ENCODE measurements at places on chromosomes 5 and 9.
A peak's percentile ranks its signal among the peaks of the same experiment; 100 is the strongest.

DNA sequence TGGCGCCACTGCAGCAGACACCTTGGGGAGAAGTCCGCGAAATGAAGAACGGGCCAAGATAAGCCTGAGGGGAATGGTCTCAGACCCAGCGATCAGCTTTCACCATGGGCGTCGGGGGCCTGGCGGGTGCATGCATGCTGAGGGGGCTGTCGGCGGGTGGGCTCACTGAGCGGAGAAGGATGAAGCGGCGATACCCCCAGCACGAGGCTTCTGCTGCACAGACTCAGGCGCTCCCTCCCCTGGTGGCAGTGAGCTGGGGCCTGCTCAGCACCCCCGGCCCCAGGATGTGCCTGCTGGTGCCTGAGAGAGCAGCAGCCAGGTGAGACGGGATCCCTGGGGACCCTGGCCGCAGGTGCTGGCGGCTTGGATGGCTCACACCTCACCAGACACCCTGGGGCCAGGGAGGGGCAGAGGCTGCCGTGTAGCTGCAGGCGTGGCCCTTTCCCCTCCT, 31.2 kb downstream of the CEP72 start:
- no peak for DNase-seq

DNA sequence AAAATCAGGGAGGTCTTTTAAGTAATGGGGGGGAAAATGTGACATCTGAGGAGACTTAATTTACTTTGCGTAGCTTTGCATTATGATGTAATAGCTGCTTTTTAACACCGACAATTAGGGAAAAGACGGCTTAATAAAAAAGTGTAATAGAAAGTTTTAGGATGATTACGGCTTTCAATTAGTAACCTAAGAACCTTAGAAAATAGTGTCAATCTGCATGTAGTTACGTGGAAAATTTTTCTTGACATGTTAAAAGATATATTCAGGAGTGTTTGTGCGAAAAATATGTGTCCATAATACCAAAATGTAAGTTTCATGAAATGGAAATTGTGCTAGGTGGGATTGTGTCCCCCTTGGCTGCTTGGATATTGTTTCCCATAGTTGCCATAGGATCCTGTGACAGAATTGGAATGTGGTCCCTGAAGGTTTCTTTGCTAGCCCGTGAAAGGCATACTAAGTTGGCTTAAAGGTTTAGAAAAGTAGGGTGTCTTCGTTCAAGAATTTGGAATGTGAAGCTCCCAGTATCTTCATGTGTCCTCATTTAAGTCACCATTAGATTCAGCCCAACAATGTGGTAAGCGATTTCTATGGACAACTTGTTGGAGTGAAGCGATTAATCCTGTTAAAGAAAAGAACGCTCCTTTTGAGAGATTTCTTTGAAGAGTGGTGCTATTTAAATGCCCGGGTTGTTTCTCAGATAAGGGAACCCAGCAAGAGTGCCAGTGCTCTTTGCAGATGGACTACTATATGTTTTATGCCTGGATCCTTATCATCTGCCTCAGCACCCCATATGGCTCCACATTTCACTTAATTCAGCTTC, 2.0 kb downstream of the RGMB start:
- DNase-seq, result no peak

- DNase-seq, result no peak
Observed at GRCh38 chr9:88488166-88488565, 46.8 kb upstream of the NXNL2 start.

DNA sequence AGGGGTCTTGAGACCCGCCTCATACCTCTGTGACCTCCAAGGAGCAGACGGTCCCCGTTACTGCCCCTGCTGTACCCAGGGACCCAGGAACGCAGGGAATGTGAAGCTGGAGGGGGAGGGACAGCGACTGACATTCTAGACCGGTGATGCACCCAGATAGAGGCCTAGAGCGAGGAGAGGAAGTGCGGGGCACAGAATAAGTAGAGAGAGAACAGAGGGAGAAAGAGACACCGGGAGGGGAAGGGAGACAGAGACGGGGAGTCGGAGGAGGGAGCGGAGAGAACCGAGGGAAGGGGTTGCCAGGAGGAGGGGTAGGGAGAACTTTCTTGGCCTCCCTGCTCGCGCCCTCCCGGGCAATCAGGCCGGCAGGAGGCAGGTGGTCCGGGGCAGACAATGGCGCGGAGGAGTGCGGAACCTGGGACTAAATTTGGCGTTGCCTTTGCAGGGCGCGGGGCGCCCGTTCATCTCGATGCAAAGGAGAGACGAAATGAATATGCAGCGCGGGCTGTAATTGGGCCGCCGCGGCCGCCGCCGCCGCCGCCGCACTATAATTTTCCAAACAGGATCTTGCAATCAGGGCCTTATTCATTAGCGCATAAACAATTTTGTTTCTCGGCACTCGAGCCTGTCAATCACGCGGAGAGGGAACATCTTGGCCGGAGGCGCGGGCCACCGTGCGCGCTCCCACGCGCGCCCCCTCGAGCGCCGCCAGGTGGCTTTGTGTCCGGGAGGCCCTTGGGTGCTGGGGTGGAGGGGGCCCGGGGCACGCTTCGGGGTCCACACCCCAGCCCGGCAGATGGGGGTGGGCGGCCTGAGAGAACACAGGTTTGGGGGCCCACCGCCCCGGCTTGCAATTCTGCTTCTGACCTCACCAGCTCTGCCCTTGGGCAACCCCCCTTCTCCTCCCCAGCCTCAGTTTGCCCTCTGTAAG, 33.0 kb downstream of the NDUFA8 start:
- DNase-seq, result no peak

DNA sequence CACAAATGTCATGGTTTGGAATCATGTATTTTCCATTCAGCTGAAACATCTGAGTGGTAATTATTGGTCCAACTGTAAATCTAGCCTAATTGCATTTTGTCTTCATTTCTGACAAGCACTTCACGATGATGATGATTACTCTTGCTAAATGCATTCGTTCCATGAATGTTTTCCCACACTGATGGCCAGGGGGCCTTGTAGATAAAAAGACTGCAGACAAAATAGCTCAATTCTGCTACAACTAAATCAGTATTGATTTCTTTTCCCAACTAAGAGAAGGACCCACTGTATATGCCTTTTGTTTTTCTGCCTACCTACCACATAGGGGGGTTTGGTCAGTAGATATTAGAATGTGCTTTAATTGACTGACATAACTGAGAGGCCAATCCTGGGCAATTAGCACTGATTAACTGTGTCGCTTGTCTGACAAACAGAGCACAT, 1351.3 kb upstream of the NUDT12 start:
- no peak for DNase-seq

- DNase-seq, result peak; percentile 73
Observed at GRCh38 chr9:89667726-89668125, 62.9 kb downstream of the GADD45G start.

GRCh38 chr9:112224401-112225289, 49.5 kb upstream of the SUSD1 start:
- DNase-seq, result no peak

DNA sequence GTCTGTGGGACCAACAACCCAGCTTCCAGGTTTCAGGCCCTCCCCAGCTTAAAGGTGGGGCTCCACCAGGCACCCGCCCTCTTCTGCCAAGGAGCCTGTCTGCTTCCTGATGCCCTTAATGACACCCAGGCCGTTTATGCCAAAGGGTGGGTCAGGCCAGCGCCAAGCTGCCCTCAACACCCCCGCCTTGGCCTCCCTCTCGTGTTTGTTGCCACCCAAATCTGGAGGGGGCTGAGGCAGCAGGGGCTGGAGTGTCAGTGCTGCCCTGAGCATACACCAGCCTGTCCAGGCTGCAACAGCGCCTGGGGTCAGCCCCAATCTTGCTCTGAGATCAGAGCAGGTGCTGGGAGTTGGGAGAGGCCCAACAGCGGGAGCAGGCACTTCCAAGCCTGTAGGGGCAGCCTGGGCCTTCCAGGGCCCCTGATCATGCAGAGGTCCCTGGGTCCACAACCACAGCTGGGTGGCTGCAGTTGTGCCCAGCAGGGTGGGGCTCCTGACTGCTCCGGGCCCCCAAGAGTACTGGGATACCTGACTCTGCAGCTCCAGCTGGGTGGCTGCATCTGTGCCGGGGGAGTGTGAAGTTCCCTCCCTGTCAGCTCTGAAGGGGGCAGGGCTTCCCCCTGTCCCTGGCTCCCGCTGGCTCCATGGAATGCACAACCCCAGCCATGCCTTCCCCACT, 34.5 kb upstream of the TYRP1 start:
- no peak for DNase-seq

DNA sequence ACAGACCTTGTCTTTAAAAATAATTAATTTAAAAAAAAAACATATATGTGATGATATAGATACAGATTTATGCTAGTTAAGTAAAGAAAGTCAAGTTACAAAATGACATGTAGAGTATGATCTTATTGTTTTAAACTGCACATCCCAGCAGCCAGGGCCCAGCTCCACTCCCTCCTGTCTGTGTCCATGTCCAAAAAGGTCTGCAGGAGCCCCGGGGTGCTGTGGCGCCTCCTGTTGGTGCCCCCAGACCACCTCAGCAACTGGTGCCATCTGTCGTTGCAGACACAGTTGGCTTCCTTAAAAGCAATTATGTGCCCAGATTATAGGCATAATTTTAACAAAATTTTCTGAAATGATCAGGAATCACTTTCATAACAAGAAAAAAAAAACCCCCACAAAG, 33.3 kb downstream of the IPPK start:
- no peak for DNase-seq

- DNase-seq, result no peak
Observed at GRCh38 chr5:168851902-168852321, 272.7 kb upstream of the PANK3 start.

GRCh38 chr9:36153746-36154145, 15.4 kb upstream of the CCIN start:
- DNase-seq, result no peak

DNA sequence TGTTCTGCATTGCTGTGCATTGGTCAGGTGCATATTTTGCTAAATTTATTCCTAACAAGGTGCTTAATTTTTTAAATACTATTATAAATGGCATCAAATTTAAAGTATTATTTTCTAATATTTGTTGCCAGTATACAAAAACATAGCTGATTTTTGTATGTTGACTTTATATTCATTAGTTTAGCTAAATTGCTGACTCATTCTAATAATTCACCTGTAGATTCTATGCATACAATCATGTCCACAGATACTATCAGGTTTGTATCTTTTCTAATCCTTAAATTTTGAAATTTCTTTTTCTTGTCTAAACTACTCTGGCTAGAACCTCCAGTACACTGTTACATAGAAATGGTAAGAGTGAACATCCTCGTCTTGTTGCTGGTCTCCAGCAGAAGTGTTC, 657.6 kb downstream of the CCDC171 start:
- no peak for DNase-seq

DNA sequence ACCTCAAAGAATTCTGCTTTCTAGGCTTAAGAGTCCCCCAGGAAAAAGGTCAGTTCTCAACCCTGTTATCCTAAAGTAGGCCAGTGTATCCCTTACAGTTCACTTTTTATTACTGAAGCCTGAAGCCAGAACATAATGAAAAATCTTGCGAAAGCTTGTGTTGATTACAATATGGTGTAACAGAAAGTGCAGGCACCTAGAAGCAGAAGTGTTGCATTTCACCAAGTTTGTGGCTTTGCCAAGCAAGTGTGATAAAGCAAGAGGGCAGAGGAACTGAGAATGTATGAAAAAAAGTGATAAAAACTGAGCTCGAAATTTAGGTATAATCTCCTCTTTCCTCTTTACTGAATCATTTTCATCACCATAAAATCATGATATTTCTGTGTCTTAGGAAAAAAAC, 26.2 kb downstream of the AGTPBP1 start:
- DNase-seq, result no peak

GRCh38 chr5:134994560-134995156, 27.0 kb downstream of the CATSPER3 start:
- no peak for DNase-seq

- DNase-seq, result no peak
Observed at GRCh38 chr9:83140061-83140460, 77.1 kb upstream of the RASEF start.

DNA sequence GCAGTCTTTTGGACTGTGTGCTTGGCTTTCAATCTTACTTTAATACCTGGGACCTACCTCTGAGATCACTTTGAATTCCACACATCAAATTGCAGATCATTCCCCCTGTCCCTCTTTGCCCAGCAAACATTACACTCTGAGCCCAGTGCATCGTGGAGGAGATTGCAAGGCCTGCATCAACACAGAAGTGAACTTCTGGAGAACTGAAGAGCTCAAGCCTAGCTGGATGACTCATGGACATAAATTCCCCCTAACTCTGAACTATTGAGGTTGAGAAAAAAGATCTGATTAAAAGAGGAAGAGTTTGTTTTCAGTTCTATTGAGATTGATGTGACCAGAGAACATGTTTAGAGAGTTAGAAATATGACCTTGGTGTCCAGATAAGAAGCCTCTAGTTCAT, 316.0 kb upstream of the DMAC1 start:
- DNase-seq, result no peak

DNA sequence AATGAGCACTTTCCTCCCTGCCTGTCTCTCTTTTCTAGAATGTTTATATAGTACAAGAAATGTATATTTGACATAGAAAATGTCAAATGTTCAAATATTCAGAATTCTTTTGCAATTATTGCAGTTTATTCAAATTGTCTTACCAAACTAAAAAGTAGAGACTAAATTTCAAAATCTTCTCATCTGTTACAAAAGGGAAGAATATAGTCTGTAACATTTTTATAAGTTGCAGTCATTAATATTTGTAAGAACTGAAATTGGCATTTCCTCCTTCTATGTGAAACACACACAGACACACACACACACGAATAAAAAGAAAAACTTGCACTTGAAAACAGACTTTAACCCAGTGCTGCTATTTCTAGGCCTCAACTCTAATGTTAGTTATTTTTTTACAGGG, 56.4 kb downstream of the NR3C1 start:
- DNase-seq, result no peak

- no peak for DNase-seq
Observed at GRCh38 chr9:36486933-36487481, 85.7 kb upstream of the MELK start.

- DNase-seq, result no peak
Observed at GRCh38 chr5:97737608-97738007, 554.6 kb upstream of the RIOK2 start.

DNA sequence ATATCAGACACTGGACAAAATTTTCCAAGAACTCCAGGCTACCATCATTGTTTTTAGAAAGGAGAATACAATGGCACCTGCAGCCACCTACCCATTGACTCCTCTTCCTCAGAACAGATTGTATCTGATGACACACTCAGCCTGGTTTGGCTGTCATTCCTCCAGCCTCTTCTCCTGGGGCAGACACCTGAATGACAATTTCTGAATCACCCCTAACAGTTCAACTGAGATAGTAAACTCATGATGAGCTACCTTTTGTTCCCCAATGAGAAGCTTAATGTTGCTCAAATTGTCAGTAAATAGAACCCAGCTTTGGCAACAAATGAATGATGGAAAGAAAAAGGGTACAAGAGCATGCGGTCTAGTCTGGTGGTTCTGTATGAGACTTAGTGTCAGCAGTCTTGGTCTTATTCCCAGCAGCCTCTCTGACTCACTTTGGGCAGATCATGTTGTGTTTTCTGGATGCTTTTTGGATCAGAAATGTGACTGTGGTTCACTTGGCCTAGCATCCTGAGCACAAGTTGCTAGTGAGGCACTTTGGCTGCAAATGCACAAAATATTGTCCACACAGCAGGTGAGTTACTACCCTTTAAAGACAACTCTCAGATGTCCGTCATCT, 78.3 kb downstream of the MAMDC2 start:
- DNase-seq, result no peak
